Cortex of kidney (tissue), 1 donor: ENCODE measurements at places on chromosomes 6 and 20.

DNA sequence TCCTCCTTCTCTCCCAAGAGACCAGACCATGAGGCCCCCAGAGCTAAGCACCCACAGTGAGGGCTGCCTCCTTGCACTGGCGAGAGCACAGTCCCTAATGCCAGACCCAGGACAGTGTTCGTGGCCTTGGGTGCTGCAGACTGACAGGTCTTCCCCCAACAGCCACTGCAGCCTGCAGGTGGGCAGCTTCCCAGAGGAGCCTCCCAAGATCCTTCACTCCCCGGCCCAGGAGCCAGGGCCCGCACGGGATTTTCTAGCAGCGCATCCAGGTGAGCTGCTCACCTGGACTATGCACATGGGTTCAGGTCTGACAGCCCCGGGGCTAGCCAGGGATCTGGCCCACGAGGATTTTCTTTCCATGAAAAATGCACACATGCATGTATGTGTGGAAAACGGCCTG is 41.7 kb downstream of the SUMO4 start:
- no peak for DNase-seq

DNA sequence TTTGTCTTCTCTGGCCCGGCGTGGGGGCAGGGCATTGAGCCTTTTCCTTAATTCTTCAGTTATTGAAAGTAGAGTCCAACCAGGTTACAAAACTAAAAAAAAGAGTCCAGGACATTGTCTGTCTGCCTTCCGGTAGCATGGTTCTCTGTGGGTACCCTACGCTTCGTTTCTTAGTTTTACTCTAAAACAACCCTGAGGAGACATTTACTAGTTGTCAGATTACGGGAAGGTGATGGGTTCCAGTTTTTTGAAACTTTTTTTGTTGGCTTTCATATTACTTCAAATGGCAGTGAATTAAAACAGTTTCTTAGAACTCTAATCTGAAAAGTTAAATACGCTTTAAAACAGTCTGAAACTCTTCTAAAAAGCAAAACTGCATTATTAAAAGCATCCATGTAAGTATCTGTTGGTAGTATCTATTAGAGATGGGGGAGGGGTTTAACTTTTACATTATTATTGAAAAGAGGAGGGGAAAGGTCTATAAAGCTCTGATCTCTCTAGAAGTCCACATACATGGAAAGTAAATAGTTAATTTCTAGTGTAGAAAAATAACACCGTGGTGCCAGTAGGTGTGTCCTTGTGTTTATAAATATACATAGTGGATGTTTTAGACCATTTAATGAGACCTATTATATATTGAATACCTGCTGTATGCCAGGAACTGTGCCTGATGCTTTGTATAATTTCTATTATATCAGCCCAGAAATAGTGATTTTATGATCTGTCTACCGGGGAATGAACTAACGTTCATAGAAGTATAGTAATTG is 2.2 kb downstream of the BICRAL start:
- no peak for DNase-seq

DNA sequence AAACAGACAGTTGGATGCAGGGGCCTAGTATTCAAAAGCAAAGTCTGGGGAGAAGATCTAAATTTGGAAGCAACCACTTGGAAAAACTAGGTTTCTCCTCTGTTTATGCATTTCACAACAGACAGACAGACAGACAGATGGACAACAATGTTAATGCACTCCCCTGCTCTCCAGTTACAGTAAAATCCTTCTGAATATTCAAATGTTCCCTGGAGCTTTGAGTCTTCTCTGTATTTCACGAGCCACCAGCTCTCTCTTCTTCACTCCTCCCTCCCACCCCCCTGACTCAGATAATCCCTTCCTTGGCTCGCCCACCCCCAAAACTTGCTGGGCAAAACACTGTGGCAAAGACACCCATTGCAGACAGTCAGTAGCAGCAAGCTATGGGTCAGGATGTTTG is 129.3 kb upstream of the TOP1 start:
- no peak for DNase-seq

GRCh38 chr6:138815797-138816528 is 20.1 kb downstream of the ECT2L start:
- DNase-seq, result no peak

DNA sequence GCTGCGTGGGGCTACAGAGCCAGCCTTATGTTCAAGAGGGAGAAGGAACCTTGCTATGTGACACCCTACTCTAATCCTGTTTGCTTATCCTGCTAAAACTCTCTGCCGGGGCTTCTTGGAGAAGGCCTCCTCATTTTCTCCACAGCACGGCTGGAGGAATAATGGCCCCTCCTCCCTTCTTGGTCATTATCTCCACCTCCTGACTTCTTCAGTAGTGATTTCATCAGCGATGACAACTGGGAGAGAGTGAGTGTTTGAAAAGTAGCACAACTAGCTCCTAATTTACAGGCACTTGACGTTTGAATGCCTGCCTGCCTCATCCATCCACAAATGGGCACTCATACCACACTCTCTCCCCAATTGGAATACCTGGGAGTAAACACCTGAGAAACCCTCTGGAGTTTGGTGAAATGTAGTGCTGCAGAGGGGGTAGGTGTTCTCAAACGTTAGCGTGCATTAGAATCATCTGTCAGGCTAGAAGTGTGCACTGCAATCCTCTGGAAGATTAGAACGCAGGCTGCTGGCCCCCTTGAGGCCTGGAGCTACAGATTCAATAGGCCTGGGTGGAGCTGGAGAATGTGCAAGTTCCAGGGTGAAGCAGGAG is 148.5 kb downstream of the FOXC1 start:
- DNase-seq, result no peak

GRCh38 chr6:27795697-27796494 is 116.3 kb downstream of the OR2B2 start:
- DNase-seq, result no peak

- no peak for DNase-seq
Observed at GRCh38 chr6:153023977-153024708, 21.6 kb upstream of the MTRF1L start.

GRCh38 chr6:313917-314316 is 21.6 kb downstream of the DUSP22 start:
- no peak for DNase-seq

DNA sequence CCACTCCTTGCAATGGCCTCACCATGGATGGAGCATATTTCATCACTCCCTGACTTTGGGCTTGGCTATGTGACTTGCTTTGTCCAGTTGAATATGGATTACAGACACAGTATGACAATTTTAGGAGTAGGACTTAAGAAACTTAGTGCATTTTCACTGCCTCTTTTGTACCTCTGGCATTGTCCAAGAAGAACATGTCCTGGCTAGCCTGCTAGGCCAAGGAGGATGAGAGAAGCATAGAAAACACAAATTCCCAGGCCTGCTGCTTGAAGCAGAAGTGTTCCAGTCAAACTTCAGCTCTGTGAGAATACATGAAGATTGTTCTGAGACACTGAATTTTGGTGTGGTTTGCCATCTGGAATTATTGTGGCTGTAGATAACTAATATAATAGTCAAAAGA is 3.1 kb upstream of the MCHR2 start:
- DNase-seq, result no peak

GRCh38 chr6:123972600-123973294 is 169.1 kb downstream of the NKAIN2 start:
- DNase-seq, result no peak

DNA sequence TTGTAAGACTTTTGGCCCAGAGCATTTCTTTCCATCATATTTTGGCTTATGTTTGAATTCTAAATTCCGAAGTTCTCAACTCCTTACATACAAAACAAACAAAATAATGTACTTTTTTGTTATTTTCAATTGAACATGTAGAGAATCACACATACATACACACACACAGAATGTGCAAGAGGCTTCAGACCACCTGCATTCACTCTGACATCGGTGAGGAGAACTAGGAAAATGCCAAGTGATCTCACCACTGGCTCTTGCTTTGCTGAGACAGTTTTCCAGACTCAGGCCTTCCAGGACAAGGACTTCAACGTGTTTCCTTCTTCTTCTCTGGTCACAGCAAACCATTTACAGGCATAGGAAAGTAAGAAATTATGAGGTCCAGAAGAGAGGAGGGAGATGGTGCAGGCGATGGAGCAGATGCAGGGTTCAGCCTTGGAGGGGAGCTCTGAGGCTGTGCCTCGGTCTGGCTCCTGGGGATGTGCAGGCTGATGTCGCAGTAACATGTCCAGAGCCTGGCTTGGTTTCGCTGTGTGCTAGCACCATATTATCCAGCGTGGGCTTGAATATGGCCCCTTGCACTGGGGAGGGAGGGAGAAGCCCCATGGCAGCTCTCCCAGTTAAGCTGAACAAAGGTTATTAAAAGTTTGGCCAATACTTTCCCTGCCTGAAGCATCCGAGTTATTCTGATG is 93.4 kb downstream of the DACT2 start:
- no peak for DNase-seq

- DNase-seq, result no peak
Observed at GRCh38 chr20:21046413-21047070, 59.6 kb downstream of the LINC00237 start.

GRCh38 chr6:125807293-125807692 is 16.5 kb downstream of the NCOA7 start:
- DNase-seq, result no peak

- DNase-seq, result no peak
Observed at GRCh38 chr6:137927777-137928218, 60.7 kb downstream of the TNFAIP3 start.

GRCh38 chr20:36202891-36203338 is 33.4 kb upstream of the AAR2 start:
- DNase-seq, result no peak

DNA sequence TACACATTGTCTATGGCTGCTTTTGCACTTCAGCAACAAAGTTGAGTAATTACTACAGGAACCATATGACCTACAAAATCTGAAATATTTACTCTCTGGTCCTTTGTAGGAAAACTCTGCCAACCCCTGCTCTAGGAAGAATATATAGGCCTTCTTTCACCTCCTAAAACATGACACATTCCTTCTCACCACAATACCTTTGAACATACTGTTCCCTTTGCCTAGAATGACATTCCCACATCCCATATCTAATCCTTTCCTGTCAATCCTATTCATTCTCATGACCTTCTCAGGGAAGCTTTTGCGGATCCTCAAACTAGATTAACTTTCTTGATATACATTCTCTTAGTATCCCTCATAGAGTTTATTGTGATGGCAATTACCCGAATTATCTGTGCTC is 18.0 kb upstream of the NCOA6 start:
- no peak for DNase-seq

- no peak for DNase-seq
Observed at GRCh38 chr6:7136859-7137334, 29.1 kb downstream of the RREB1 start.

DNA sequence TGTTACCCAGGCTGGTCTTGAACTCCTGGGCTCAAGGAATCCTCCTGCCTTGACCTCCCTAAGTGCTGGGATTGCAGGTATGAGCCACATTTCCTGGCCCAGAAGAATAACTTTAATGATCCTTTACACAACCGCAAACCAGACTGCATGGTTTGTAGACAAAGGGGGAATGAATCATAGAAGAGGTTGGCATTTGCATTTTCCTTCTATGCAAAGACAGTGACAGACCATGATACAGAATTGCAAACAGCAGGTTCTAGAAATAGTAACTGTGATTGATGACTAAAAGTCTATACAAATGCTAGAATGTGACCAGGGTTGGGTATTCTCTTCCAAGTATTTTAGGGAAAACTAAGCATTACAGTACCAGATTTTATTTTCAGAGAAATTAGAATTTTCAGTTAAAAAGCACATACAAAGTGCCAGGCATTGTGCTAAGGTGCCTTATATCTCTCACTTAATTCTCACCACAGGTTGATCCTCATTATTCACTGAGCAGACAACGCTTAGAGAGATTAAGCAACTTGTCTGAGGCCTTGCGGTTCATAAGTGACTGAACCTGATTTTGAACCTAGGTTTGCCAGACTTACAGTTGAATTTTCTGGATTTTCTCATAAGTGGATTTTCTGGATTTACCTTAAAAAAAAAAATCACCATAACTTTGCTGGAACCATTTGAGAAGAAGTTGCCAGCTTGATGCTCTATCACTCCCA is 146.6 kb downstream of the ZFAND3 start:
- no peak for DNase-seq

DNA sequence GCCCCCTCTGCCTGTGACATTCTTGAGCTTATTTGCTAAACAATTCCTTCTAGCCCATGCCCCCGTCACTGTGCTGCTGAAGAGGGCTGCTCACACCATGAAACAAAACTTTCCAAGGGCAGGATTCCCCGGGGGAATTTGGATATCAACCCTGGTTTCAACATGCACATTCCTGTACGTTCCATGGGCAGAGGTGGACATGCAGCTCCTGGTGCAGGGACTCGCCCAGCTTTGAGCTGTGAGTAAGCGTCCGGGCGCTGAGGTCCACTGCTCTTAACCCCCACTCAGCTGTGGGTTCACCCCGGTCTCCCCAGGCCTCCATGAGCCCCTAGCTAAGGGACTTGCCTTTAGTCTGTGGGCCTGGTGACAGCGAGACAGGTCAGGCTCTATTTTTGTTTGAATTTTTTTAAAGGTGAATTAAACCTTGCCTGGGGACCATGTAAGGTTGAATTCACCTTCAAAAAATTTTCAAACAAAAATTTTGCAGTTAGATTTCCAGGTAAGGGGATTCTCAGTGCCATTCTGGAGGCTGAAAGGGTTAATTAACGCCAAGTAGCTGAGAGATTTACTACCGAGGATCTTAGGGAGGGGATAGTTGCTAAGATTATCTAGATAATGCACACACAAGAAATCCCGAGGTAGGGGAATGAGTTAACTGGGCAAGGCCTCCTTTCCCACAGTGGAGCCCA is 70.3 kb upstream of the SLC22A23 start:
- DNase-seq, result no peak

GRCh38 chr6:154473324-154473723 is 37.2 kb downstream of the CNKSR3 start:
- DNase-seq, result no peak

DNA sequence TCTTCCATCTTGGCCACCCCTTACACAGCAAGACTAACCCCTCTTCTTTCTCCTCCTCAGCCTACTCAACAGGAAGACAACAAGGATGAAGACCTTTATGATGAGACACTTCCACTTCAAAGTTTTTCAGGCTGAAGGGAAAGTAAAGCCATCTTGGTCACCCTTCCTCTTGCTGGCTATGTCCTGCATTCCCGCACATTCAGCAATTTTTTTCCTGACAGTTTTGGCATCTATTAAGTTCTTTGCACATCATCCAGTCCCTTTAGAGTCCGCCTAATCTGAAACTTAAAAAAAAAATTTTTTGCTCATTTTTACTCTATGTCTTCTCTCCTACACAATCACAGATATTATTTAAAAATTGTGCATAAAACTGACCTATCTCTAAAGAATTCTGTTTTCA is 493.4 kb downstream of the LMBRD1 start:
- DNase-seq, result no peak
